ENCODE measurements at places on chromosomes 4 and X. TPM values are rescaled to one million over a fixed set of nuclear protein-coding genes. Genes with fewer than 3 reads are reported as not detected.

The TBC1D9 gene
- polyA plus RNA-seq, result 0.19 TPM

The TCEAL9 gene
- polyA plus RNA-seq, result 184 TPM

GRCh38 chr4:168822481-168822880 lies 187.6 kb downstream of the CBR4 start:
- H3K27me3 ChIP-seq, result no peaks in the 10 kb centered on the region
- no peaks in the 10 kb centered on the region for H3K4me1 ChIP-seq
- no peak overlapping the region for H3K4me3 ChIP-seq
- no peak for DNase-seq

GRCh38 chrX:50973199-50973598 lies 62.7 kb downstream of the BMP15 start:
- H3K27ac ChIP-seq, result no peak overlapping the region
- H3K36me3 ChIP-seq, result no peaks in the 10 kb centered on the region
- H3K4me3 ChIP-seq, result no peak overlapping the region
- no peaks in the 10 kb centered on the region for H3K27me3 ChIP-seq
- no peak for DNase-seq
- no peaks in the 10 kb centered on the region for H3K4me1 ChIP-seq

- H3K4me3 ChIP-seq, result no peak overlapping the region
- no peak for DNase-seq
- no peaks in the 10 kb centered on the region for H3K36me3 ChIP-seq
- no peak overlapping the region for H3K27ac ChIP-seq
- peaks cover 6% of the 10 kb centered on the region for H3K4me1 ChIP-seq
Measured at GRCh38 chrX:35829501-35829900, 31.4 kb downstream of the MAGEB16 start.

GRCh38 chr4:107863416-107863815 lies 38.7 kb downstream of the SGMS2 start:
- H3K27me3 ChIP-seq, result no peaks in the 10 kb centered on the region
- no peak overlapping the region for H3K27ac ChIP-seq
- H3K36me3 ChIP-seq, result no peaks in the 10 kb centered on the region
- H3K4me3 ChIP-seq, result no peak overlapping the region

DNA sequence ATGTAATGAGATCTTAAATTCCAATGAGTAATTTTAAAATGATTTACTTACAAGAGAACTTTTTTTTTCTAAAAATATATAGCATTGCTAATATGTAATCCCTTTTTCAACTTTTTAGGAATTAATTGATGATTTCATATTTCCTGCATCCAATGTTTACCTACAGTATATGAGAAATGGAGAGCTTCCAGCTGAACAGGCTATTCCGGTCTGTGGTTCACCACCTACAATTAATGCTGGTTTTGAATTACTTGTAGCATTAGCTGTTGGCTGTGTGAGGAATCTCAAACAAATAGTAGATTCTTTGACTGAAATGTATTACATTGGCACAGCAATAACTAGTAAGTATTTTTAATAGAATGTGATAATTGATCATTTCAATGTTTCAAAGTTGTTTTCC lies 113.2 kb downstream of the USP9X start:
- H3K27ac ChIP-seq, result no peak overlapping the region
- peaks cover 51% of the 10 kb centered on the region for H3K36me3 ChIP-seq
- H3K27me3 ChIP-seq, result no peaks in the 10 kb centered on the region
- DNase-seq, result no peak
- H3K4me3 ChIP-seq, result no peak overlapping the region

DNA sequence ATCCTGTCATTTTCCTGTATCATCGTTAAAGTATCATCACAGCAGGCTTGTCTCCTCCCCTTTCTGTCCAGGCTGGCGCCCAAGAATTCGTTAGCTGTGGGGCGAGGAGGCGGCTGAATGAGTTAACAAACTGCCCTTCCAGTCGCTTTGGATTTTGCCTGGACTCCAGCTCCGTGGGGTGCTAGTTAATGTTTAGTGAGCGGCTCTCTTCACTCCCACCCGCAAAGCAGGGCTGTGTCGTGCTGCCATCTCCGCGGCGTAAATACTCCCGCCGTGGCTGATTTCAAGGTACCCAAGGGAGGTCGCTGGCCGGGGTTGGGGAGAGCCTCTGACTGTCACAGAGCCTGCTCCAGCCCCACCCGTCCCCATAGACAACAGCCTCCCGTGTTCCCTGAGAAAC lies 44.9 kb upstream of the SPRY1 start:
- no peak overlapping the region for H3K4me3 ChIP-seq
- no peak for DNase-seq
- H3K27me3 ChIP-seq, result no peaks in the 10 kb centered on the region
- H3K27ac ChIP-seq, result no peak overlapping the region
- 0 out of 2 replicates have a peak, but pooled peaks cover 4% of the 10 kb centered on the region for H3K4me1 ChIP-seq

DNA sequence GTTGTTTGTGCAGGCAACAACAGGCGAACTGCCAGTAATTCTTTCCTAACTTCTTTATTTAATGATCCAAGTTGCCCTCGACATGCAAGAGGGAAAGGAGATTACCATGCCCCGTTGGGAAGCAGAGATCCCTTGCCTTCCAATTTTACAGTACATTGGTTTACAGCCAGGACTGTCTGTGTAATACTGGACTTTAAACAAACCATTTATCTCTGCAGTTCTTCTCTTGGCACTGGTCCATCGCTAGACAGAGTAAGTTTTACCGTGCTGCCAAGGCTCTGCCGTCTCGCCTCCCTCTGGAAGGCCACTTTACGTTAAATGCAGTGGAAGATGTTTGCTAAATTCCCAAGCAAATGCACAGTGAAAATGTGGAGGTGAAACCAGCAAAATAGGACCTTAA lies 660.3 kb upstream of the PRKX start:
- no peaks in the 10 kb centered on the region for H3K27me3 ChIP-seq
- H3K27ac ChIP-seq, result no peak overlapping the region
- H3K36me3 ChIP-seq, result no peaks in the 10 kb centered on the region

Data from GM23338 (cell line).